ENCODE measurements at places on chromosomes 2 and 18.

GRCh38 chr2:191041418-191042161, 27.6 kb upstream of the STAT1 start:
- DNase-seq = no peak

- DNase-seq = no peak
Measured at GRCh38 chr18:49846718-49847470, 33.6 kb upstream of the ACAA2 start.

- no peak for DNase-seq
Measured at GRCh38 chr2:43462866-43463641, 132.8 kb downstream of the THADA start.

GRCh38 chr18:59871711-59872362, 28.0 kb upstream of the PMAIP1 start:
- DNase-seq = no peak

DNA sequence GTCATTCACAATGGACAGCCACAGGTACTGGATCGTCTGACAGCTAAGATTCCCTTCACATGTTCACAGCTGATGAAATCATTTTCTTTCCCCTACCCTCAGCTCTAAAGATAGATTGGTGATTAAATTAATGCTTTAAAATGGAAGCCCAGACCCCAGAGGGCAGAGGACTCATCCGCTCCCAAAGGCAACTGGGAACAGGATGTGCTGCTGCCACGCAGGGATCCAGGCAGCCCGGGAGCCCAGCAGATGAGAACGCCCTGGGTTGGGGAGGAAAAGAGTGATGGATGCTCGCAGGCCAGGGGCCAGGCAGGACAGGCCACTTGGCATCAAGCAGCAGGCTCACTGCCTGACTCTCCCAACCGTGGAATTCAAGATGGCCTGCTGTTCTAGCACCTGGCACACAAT, 41.3 kb downstream of the HDHD2 start:
- no peak for DNase-seq

GRCh38 chr2:241095594-241096290, 6.3 kb downstream of the MTERF4 start:
- DNase-seq = no peak

GRCh38 chr2:223328578-223328977, 273.6 kb downstream of the SCG2 start:
- no peak for DNase-seq

- no peak for DNase-seq
Measured at GRCh38 chr2:44075541-44075940, 79.8 kb upstream of the LRPPRC start.

GRCh38 chr2:9191041-9191481, 15.6 kb upstream of the ASAP2 start:
- no peak for DNase-seq

DNA sequence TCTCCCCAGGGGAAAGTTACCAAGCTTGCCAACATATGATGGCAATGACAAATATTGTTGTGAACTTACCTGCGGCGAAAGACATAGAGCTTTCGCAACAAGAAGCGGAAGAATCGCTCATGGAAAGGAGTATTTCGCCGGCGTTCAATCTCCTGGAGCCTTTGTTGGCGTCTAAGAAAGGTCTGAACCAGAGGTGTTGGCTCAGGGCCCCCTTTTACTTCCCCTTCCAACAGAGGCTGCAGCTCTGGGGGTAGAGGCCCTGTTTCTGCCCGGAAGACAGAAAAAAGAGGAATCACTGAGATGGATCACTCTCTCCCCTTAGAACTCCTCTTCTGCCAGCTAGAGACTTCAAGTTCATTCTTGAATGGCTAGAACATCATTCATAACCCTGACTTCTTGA, 10.8 kb downstream of the GGCX start:
- no peak for DNase-seq

DNA sequence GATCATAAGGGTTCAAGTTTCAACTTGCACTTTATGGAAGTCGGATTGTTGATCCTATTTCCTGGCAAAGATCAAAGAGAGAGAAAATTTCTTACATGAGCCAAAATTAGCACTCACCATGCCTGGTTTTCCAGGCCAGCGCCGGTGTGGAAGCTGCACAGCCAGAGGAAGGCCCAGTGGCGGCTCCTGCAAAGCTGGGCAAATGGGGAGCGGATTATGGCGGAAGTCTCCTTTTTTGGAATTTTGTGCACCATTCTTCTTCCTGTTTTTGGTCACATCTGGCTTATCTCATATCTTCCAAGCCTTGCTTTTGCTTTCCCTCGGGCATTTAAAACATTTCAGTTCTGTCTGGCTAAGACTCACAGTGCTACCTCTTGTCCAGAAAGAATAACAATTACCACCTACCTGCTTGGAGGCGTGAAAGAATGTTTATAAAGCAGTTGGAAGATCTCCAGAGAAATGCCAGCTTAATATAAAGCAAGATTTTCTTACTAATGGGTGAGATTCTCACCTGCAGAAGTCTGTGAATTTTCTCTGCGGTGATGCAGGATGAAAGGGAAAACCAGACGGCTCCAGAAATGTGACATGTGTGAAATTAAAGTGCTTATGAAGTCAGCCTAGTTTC, 94.3 kb downstream of the ASAP2 start:
- DNase-seq = no peak

DNA sequence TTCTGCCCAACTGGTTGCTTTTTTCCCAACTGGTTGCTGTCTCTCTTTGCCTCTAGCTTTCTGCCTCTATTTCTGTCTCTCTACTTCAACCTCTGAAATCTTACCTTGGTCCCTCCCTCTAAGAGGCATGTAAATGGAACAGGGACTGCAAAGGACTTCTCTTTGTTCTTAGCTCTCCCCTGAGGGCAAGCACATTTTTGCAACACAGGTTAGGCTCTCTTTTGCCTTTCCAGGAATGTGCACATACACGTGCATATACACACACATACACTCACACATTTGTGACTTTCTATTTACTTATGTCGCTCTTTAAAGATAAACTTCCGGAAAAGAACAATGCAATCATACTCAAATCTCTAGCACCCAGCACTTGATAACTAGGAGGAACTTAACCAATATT, 262.6 kb upstream of the DDX18 start:
- no peak for DNase-seq

- DNase-seq = no peak
Measured at GRCh38 chr2:9699139-9700108, 68.6 kb upstream of the YWHAQ start.

- no peak for DNase-seq
Measured at GRCh38 chr18:21218862-21219261, 23.2 kb upstream of the GREB1L start.

GRCh38 chr2:101731221-101732054, 33.9 kb downstream of the MAP4K4 start:
- DNase-seq = no peak

GRCh38 chr2:237864940-237865622, 5.7 kb downstream of the RAMP1 start:
- no peak for DNase-seq

DNA sequence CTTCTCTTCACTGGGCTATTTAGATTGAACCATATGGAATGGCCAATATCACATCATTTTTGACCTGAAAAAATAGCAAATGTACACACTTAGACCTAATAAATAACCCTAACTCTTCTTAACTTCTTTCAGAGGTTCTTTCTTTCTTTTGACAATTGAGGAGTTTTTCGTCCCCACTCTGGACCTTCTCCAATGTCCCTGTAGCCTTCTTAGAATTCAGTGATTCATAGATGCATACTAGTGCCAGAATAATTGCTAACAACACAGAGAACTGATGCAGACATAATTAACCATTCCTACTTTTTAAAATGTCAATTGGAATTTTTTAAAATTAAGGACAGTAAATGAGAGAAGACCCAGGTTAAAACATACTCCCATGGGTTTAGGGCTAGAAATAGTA, 20.0 kb downstream of the DAPL1 start:
- no peak for DNase-seq

DNA sequence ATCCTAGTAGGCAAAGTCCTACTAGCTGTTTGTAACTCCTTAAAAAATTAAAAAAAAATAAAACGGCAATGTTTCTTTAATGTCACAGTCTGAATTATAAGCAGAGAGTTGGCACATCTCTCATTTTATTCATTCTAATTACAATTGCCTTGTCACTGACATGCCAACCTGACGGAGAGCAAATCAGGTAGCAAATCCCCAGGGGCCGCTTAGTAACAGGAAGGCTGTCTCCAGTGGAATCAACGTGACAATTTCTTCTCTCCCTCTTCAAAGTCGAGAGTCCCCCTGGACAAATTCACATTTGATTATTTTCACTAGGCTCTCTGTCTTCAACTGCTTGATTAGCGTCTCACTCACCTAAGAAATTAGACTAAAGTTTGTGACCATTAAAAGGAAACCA, 1598.9 kb upstream of the PIK3C3 start:
- DNase-seq = no peak

- DNase-seq = no peak
Measured at GRCh38 chr18:7174344-7175095, 56.4 kb upstream of the LRRC30 start.

DNA sequence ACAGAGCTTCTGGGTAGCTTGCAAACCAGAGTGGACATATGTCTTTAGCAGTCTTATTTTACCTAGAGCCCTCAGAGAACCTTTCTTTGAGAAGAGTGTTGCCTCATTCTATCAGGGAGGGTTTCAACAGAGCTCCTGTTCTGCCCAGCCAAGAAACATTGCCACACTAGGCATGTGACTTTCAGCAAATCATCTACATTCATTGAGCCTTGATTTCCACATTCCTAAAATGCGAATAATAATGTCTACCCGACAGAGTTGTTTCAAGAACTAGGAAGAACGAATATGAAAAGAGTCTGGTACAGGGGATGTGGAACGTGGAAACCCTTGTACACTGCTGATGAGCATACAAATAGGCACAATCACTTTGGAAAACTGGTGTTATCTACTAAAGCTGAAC, 7.8 kb upstream of the PRKAG3 start:
- no peak for DNase-seq

DNA sequence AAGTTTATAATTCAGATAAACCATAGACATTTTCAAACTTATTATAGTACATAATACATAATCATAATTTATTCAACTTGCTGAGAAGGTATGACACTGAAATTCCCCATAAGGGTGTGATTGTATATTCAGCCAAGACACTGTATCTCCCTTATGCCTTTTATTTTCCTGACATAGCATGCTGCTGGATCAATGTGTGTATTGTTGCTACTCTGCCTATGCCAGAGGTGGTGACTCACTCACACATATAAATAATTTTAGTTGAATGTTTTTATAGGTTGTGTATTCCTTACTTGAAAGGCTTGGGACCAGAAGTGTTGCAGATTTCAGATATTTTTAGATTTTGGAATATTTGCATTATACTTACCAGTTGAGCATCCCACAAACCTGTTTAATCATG, 86.8 kb downstream of the VRK2 start:
- no peak for DNase-seq

GRCh38 chr2:207200136-207200535, 34.4 kb upstream of the KLF7 start:
- DNase-seq = no peak

GRCh38 chr2:73828389-73828817, 358 bp upstream of the STAMBP start:
- no peak for DNase-seq

DNA sequence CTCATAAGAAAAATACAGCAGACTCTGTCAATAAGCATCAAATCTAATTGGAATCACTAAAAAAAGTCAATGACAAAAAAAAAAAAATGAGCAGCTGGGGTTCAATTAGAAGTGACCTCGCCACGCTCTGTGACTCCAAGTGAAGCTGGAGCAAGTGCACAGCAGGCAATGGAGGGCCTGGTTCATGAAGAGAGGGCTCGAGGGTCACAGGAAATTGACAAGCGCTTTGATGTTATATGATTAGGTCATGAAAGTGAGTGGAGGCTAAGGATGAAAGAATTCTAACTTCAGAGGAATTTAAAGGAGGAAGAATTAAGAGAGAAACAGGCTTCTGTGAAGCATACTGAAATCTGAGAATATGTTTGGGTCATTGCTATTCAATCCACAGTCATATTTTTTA, 85.4 kb upstream of the TMEM18 start:
- DNase-seq = no peak

DNA sequence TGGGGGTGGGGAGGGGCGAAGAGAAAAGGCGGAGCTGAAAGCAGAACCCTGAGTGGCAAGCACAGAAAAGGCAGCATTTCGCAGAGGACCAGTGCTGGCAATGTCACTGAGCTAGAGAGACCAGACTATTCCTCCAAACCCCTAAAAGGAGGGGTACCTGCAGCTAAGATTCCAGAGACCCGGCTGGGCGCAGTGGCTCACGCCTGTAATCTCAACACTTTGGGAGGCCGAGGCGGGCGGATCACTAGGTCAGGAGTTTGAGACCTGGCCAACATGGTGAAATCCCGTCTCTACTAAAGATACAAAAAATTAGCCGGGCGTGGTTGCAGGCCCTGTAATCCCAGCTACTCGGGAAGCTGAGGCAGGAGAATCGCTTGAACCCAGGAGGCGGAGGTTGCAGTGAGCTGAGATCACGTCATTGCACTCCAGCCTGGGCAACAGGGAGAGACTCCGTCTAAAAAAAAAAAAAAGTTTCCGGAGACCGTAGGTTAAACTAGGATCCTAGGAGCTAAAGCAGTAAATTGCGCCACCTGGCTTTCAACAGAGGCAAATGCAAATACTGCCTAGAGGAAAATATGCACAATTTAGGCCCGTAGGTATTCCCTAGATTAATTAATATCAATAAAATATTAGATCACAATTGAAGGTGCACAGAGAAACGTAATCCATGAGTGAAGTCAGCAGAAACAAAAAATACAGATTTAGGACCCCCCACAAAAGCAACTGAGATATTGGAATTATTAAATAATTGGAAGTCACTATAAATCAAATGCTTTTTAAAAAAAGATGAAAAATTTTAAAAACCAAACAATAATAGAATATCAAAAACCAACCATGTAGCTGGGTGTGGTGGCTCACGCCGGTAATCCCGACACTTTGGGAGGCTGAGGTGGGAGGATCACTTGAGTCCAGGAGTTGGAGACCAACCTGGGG, 4.9 kb downstream of the UCN start:
- no peak for DNase-seq

DNA sequence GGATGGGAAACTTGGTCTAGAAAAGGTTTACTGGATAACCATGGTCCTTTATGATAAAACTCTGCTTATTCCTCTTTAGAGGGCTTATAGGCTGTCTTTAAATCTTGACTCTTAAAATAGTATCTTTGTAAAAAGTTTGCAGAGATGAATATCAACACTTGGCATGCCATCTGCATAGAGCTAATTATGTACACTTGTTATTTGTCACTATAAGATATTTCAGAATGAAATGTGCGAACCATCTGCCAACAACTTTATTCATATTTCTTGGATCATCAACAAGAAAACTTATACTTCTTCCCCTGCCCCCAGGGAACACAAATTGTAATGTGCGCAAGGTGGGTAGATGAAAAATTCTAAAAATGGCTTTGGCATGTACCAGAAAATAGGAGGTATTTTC, 653.0 kb upstream of the CHAC2 start:
- DNase-seq = no peak

GRCh38 chr2:208265371-208265800, 669 bp upstream of the PIKFYVE start:
- DNase-seq = no peak

DNA sequence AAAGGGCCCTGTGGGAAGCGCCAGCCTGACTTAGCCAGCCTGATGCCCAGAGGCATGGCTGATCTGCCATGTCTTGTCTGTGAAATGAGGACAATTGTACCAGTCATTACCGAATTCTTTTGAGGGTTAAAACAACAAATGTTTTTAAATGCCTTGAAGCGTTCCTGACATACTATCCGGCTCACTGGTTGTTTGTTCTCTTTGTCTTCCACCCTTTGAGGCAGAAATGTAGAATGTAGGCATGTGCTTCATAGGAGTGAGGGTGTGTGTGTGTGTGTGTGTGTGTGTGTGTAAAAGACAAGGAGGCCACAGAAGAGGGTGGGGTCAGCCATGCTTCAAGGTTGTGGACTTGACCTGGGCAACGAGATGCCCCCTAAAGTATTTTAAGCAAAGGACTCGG, 35.5 kb downstream of the TGFBRAP1 start:
- DNase-seq = no peak
